ENCODE measurements at places on chromosomes 1 and 21.

DNA sequence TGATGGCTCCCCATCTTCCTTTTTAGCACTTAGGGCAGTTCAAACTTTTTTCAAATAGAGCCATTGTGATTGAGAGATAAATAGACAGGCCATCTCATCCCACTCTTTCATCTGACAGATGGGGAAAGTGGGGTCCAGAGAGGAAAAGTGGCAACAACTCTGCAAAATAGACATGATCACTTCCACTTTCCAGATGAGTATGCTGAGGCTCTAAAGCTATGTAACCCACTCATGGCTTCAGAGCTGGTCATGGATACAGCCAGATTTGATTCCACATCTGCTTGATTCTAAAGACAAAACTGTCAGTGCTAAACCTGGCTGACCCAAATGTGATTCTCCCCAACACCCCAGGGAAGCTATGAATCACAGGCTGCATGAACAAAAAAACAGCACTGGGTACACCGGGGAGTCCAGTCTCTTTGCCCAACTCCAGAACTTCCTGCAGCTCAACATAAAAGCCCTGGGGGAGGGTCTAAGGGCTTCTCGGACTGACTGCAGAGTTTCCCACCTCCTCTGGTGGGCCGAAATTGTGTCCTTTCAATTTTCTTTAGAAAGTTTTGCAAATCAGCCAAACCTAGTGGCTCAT is 59.3 kb downstream of the PLPP3 start:
- no peak for DNase-seq

GRCh38 chr1:39387452-39387851 is 104.0 kb upstream of the BMP8A start:
- DNase-seq, result no peak

DNA sequence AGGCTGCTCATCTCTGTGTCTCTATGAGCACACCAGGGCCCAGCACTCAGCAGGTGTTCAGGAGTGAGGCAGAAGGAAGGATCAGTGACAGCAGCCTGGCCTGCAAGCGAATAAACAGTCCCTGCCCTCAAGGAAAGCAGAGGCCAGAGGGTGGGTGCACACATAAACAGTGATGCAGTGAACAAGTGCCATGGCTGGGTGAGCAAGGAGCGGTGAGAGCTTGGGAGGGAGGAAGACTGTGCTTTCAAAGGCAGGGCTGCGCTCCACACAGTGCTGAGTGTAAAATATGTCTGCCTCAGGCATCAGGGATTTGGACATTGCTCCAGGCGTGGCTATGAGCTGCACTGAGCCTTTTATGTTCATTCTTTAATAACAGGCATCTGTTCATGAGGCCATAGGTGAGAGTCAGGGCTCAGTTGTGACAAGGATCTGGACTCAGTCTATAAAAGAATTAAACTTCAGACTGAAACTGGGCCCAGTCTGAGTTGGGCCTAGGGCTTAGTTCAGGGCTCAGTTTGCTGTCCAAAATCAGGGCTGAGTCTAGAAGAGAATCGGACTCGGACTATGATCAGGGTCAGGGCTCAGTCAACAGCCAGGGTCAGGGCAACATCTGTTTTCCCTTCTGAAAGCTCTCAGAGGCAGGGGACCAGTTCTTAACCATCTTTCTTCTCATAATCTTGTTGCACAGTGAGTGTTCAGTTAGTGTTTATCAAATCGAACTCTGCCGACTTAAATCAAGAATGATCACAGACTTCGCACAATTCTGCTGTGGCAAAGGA is 213.7 kb downstream of the FOXD2 start:
- no peak for DNase-seq

DNA sequence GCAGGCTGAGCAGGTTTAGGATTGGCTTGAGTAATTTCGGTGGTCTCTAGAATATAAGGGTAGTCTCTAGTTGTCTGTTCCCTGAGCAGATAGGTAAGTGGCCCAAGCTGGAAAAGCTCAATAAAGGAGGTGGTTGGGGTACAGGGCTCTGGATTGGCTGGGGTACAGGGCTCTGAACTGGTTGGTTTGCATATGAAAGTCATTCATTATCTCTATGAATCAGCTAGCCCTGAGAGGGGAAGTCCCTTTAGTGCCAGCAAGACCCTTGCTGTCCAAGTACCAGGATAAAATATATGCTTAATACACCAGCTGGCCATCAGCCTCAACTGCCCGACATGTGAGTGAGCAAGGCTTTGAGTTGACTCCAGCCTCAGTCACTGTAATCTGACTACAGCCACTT is 93.0 kb downstream of the ZBTB18 start:
- no peak for DNase-seq

DNA sequence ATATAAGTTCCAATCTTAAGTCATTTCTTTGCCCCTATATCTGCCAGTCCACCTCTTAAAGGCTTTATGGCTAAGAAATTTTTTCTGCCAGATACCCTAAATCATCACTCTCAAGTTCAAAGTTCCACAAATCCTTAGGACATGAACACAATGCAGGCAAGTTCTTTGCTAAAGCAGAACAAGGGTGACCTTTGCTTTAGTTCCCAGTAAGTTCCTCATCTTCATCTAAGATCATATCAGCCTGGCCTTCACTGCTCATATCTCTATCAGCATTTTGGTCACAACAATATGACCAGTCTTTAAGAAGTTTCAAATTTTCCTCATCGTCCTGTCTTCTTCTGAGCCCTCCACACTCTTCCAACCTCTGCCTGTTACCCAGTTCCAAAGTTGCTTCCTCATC is 402.2 kb upstream of the RUNX1 start:
- no peak for DNase-seq

DNA sequence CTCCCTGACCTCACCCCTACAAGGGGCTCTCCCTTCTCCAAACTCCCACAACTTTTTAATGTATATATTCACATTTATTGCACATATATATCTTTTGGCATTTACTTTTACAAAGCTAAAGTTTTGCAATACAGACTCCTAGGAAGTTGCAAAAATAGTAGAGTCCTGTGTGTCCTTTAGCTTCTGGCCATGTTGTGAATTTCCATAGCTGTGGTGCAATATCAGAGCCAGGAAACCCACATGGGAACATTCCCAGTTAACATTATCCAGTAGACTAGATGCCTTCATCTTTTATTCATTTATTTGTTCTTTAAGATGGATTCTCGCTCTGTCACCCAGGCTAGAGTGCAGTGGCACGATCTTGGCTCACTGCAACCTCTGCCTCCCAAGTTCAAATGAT is 343.0 kb downstream of the PCP4 start:
- no peak for DNase-seq

- no peak for DNase-seq
Measured at GRCh38 chr1:56331892-56332567, 247.3 kb downstream of the PLPP3 start.
